ENCODE measurements at places on chromosomes 1 and 21.

- DNase-seq: no peak
Measured at GRCh38 chr21:42785666-42786427, 93.5 kb downstream of the WDR4 start.

DNA sequence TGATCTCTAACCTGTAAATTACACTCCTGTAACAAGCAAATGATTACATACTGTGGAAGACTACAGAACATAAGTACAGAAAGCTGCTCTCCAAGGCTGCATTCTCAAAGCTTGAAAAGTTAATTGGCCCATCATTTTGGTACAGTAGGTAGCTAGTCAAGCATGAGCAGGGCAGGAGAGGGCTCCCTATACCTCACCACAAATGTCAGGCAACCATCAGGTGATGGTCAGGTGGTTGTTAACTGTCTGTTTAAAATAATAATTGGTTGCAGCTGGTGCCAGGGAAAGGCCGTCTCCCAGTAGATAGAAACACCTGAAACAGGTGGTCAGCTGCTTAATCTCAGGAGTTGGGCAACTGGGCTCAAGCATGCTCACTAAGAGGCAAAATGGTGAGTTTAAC is 13.1 kb upstream of the SLC1A7 start:
- DNase-seq: no peak

- DNase-seq: no peak
Measured at GRCh38 chr1:162663086-162663485, 30.8 kb downstream of the DDR2 start.

- no peak for DNase-seq
Measured at GRCh38 chr1:96080925-96081324, 640.7 kb upstream of the PTBP2 start.

DNA sequence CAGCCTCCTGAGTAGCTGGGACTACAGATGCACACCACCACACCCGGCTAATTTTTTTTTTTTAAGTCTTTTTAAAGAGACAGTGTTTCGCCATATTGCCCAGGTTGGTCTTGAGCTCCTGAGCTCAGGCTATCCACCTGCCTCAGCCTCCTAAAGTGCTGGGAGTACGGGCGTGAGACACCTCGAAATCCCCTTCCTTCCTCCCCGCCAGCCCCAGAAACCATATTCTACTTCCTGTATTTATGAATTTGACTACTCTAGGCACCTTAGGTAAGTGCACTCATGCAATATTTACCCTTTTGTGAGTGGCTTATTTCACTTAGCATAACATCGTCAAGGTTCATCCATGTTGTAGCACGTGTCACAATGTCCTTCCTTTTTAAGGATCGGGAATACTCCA is 6.9 kb upstream of the LRP8 start:
- DNase-seq: no peak

DNA sequence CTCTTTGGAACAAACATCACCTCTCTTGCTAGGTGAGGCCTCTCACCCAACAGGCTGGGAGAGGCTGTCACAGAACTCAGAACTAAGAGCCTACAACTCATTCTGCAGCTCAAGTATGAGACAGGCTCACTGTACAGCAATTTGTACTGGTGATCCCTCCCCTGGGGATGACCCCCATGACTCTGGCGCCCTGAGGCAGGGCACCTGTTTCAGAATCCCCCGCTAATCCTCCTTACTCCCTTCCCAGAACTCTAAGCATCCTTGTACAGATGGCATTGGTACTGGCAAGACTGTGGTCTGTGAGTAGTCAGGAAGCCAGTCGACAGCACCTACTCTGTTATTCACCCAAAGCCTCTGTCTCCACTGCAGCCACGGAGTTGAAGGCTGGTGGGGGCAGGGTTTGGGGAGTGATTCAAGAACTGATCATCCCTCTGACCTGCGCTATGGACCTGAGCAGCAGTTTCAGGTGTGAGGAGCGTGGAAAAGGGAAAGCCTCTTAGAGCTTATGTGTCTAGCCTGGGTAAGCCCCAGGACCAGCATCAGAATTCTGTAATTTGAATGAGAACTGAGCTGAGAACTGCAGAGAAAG is 655.5 kb downstream of the KIF26B start:
- DNase-seq: peak; percentile 46

- DNase-seq: no peak
Measured at GRCh38 chr1:113269168-113269963, 120.9 kb upstream of the MAGI3 start.

DNA sequence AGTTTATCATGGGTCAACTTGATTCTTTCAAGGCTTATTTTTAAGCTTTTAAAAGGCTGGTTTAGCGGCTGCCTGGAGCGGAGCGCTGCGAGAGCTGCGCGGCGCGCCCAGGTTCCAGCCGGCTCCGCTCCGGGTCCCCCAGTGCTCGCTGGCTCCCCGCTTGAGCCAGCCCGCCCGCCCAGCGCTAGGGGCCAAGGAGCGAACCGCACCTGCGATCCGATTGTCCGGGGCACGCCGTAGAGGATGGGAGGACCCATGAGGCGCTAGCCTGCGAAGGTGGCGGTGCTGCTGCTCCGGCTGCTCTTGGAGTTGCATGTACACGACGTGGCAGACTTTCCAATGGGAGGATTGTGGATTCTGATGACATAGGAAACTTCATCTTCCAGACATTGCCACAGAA is 9.9 kb upstream of the CFHR4 start:
- no peak for DNase-seq

DNA sequence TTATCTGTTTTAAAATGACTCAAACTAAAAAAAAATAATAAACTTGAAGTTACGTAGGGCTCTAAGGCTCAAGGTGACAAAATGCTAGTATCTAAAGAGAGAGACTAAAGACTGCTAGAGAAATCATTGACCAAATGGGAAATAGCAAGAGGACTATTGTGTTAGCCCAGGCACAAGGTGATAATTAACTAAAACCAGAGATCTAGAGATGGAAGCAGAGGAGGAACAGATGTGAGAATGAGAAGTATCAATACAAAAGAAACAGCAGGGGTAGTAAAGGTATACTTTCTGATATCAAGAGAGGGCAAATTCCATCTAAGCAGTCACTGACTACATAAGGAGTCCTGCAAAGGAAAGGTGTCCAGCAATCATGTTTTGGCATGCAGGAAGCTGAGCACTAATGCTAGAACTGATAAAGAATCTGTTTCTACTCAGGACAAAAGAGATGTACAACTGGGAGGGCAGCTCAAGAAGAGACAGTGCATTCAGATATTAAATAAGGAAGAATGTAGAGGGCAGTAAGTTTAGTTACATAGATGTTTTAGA is 100.2 kb upstream of the GNG4 start:
- DNase-seq: no peak

DNA sequence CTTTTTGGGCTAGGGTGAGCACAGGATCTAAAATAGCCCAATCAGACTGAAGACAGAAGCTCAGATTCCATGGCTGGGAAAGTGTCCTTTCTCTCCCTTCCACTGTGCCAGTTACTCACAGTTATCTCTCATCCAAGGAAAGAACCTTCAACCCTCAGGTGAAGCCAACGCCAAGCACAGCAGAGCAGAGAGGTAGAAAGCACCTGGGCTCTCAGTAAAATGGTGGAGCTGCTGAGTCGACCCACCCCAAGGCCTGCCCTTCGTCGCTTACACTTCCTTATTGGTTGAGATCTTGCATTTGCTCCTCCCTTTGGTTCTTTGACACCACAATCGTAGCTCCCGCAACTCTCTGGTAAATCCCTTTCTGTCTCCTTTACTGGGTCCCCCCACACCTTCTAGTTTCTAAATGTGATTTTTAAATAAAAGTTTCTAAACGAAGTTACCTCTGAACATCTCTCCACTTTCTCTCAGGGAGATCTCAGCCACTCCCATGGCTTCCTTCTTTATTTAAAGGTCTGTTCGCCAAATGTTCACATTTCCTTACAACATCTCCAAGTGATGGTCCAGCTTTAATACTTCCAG is 27.5 kb upstream of the SLC30A1 start:
- DNase-seq: no peak

- no peak for DNase-seq
Measured at GRCh38 chr1:34768856-34769255, 9.3 kb downstream of the GJB4 start.

DNA sequence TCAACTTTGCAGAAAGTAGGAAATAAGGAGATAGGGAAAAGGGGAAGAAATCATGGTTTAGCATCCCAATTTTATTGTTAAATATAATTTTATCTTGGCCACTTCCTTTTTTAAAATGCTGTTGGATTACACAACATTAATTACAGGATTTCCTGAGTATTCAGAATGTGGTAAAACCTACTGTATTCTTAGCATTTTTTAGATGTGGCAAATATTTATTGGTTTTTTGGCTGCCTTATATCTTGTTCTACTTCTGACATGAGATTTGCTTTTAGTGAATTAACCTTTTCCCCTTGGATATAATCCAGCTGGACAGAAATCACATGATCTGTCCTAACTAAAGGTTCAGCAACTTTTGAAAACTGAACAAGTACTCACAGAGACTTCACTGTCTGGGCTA is 104.9 kb downstream of the PTGS2 start:
- DNase-seq: no peak

GRCh38 chr1:85599076-85599491 is 18.5 kb downstream of the CCN1 start:
- DNase-seq: no peak

DNA sequence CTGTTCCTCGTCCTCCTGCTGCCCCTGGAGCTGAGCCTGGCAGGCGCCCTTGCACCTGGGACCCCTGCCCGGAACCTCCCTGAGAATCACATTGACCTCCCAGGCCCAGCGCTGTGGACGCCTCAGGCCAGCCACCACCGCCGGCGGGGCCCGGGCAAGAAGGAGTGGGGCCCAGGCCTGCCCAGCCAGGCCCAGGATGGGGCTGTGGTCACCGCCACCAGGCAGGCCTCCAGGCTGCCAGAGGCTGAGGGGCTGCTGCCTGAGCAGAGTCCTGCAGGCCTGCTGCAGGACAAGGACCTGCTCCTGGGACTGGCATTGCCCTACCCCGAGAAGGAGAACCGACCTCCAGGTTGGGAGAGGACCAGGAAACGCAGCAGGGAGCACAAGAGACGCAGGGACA is 14.8 kb downstream of the DRAXIN start:
- DNase-seq: no peak

DNA sequence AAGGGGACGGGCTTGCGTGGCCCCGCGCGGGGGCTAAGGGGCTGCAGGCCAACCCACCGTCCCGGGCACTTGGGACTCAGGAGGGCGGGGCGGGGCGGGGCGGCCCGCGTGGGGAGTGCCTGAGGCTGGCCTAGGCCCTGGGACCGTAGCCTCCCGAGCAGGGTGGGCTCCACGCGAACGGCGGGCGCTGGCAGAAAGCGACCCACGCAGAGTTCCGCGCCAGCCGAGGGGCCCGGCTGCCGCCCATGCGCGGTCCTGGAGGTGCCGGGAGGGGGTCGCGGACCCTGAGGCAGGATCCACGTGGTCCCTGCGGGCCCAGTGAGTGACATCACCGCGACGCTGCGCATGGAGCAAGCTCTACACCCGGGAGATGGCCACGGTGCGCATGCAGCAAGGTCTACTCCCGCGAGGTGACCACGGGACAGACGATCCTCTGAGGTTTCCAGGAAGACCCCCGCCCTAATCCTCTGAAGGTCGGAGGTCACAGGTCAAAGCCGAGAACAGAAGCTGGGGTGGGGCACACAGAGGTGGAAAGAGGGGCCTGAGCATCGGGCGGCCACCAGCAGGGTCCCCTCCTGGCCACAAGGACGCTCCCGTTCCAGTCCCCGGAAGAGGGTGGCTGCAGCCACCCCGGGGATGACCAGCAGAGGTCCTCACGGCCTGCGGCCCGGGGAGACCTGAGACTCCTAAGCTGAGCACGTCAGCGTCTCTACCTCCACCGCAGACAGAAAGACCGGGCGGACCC is 13.5 kb upstream of the SLC19A1 start:
- DNase-seq: peak; percentile 58
